ENCODE measurements at places on chromosomes 7 and 10.

GRCh38 chr7:126774077-126774476 is 478.7 kb downstream of the GRM8 start:
- DNase-seq: no peak

DNA sequence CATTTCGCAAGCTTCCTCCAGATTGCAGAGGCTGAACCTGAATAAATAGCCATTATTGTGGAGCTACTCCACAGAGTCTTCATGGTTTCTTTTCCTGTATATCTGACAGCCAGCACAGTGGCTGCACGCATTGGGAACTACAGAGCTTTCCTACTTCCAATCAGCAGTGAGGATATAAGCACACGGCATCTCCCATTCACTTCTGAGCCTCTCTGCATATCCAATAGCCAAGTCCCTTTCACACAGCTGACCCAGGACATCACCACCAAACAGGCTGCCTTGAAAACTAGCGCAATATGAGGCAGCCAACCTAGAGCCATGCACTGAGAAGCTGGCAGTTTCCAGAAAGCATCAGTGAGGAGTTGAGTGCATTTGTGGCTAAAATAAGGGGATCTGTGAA is 11.6 kb downstream of the C10orf90 start:
- no peak for DNase-seq

DNA sequence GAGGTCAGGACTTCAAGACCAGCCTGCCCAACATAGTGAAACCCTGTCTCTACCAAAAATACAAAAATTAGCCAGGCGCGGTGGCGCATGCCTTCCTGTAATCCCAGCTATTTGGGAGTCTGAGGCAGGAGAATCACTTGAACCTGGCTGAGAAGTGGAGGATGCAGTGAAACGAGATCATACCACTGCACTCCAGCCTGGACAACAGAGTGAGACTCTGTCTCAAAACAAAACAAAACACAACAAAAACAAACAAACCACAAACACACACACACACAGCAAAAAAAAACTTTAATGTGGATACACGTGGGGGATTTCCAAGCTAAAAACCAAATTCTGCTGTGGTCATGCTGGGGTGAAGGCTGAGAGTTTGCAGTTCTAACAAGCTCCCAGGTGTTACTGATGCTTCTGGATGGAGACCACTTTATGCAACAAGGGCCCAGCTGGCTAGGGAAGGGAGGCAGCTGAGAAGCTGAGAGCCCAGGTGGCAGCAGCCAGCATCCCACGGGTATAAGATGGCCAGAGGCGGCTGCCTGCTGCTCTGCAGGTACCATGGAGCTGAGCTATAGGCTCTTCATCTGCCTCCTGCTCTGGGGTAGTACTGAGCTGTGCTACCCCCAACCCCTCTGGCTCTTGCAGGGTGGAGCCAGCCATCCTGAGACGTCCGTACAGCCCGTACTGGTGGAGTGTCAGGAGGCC is at the start of gene ZP3:
ZP3 (plus strand) TSS at position 538 of the 699 bp plus-strand sequence; CDS start at position 553, 15 bp downstream.
- DNase-seq: no peak

- DNase-seq: no peak
Measured at GRCh38 chr7:28570113-28570969, 158.0 kb downstream of the CREB5 start.

GRCh38 chr7:98011996-98012395 is 22.0 kb upstream of the OCM2 start:
- no peak for DNase-seq

Data from stimulated activated CD4-positive, alpha-beta T cell treated with anti-CD3 and anti-CD28 coated beads, Interleukin-15, amount 100 ng/mL, for 1 hour (primary cell).